ENCODE measurements at places on chromosomes 7 and 10.

- ATAC-seq: peak; percentile 16
These were observed 25.3 kb upstream of the PWWP2B start for GRCh38 chr10:132371641-132372081.

GRCh38 chr7:52940481-52940880 is 95.0 kb upstream of the POM121L12 start:
- no peak for ATAC-seq

- no peak for ATAC-seq
These were observed 28.1 kb downstream of the MCU start for GRCh38 chr10:72719941-72720592.

- ATAC-seq: no peak
These were observed 5.0 kb downstream of the CALHM3 start for GRCh38 chr10:103474077-103474476.

- no peak for ATAC-seq
These were observed 175.8 kb upstream of the SORCS1 start for GRCh38 chr10:107340326-107340725.

DNA sequence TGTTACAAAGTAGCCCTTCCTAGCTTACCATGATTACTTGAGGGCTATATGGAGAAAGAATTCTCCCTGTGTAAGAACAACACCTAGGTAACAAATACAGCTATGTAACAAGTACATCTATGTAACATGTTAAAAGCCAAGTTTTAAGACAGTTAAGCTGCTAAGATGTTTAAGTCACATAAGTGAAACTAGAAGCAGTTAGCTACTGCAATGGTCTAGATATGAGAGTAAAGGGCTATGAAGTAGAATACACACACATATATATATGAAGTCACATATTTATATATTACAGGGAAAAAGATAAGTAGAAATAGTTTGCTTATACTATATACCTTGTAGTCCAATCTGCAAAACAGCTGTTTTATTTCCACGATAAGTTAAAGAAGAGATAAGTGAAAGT is 14.4 kb downstream of the POT1 start:
- ATAC-seq: no peak

Data from activated T-helper 17 cell treated with anti-CD3 and anti-CD28 coated beads, Interleukin-2, amount 50 U/mL, for 72 hours (primary cell).